ENCODE measurements at places on chromosomes 1 and 21.
A peak's percentile ranks its signal among the peaks of the same experiment; 100 is the strongest.

DNA sequence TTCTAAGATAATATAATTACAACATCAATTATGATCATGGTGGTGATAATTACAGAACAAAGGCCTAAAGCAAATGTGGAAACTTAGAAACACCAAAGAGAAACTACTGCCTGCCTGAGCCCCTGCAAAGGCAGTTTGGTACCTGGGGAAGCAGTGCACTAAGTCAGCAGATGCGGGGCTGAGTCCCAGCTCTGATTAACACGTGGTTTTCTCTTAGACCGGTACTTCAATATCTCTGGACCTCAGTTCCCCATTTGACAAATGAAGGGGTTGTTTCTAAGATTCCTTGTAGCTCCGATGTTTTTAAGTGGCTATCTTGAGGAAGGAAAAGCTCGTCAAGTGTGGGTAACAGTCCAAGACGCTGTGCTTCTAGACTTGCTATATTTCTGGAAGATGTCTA lies 16.7 kb upstream of the PLEKHA6 start:
- no peak for DNase-seq

DNA sequence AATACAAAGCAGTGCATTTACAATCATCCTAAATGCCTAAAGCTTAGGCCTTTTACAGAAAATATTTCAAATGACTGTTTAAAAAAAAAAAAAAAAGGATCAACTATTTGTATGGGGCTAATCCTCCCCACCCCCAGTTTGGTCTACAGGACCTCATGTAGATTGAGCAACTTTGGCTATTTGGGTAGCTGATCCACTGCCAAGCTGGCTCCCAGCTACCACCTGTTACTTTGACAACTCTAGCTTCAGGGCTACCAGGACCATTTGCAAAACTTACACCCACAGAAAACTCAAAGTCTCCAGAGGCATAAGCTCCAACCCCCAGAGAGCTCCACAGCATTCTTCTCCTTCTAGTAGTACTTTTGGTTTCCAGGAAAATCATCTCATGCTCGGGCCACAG lies 29.4 kb downstream of the JAK1 start:
- DNase-seq: peak; percentile 72

GRCh38 chr1:244302876-244303609 lies 148.7 kb downstream of the ADSS2 start:
- DNase-seq: no peak

DNA sequence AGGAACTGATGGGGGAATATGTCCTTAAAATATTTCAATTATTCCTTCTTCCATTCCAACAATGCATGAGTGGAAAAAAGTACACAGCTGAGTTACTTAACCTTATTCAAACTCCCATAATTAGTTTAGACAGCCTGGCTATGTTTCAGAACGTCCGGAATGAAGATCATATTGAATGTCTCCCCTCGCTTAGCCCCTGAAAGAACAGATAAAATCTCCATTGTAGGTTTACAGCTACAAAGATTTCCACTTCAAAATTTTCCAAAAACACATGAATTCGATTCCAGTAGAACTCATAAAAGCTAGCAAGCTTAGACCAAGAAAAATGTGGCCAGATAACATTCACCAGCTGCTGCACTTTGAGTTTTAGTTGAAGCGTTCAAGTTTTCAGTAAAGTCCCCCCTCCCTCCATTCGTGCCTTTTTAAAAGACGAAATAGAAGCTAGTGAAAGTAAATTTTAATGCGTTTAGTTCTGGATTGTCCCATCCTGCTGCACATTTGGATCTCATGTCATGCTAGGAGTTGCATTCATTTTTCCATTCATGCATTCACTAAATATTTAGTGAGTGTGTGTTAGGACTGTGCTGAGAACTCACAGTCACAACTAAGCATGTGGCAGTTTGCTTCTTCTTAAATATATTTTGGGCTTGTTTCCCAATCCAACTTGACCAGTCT lies 29.4 kb upstream of the SSX2IP start:
- DNase-seq: peak; percentile 92

GRCh38 chr21:20856926-20857325 lies 141.3 kb upstream of the NCAM2 start:
- DNase-seq: no peak

DNA sequence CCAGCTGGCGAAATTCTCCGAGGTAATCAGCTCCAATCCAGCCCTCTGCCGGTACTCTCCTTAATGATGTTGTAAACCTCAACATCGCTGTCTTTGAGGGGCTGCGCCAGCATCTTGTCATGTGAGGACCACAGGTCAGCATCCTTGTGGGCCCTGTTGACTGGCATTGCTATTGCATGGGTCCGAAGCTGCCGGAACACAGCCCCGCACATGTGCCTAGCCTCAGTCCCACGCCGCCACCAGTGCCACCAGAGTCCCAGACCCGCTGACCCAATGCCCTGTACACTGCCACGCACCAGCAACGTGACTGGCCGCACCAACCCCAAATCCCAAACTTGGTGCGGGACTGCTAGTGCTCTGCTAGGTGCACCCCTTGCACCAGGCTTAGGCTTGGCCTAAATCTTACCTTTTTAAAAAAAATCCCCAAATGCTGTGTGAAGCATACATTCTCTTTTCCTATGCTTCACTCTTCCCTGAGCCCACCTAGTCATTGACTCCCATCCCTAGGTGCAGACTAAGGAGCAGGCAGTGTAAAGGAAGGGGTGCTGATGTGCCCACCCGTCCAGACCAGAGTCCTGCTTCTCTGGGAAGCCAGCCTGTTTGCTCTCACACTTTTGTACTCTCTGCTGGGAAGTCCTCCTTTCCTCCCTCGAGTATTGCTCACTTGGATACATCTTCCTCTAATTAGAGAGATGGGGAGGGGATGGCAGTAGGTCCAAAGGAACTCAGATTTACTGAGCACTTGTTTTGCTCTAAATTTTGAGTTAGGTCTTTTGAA lies 81.9 kb upstream of the ARTN start:
- no peak for DNase-seq

GRCh38 chr1:175179837-175180590 lies 12.6 kb downstream of the KIAA0040 start:
- no peak for DNase-seq

DNA sequence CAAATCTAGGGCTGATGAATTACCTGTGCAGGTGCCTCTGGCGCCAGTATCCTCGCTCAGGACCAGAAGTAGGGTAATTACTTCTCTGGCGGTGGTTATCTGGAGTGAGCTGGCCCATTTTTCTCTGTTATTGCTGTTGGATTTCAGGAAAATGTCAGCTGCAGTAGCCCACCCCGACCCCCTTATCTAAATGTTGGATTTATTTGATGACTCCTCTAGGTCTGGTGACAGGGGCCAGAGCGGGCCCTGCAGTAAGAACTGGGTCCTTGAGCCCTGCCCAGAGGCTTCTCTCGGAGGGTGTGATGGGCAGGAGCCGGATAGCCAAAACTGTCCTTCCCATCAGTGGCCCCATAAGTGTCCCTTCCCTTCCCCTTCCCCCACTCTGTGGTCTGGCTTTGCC lies 384.3 kb downstream of the PTPRU start:
- no peak for DNase-seq

- no peak for DNase-seq
These were observed 15.9 kb downstream of the IGSF21 start for GRCh38 chr1:18123467-18123992.

DNA sequence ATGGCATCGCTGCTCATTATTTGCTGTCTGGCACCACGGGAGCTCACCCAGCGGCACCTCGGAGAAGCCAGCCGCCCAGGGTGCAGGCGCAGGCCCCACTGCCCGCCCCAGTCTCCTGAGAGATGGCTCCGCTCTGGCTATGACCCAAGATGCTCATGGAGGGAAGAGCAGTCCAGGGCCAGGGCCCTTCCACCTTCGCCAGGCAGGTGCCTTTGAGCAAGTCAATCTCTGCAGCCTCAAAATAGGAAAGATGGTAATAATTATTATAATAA lies 437.3 kb downstream of the KIF26B start:
- no peak for DNase-seq

DNA sequence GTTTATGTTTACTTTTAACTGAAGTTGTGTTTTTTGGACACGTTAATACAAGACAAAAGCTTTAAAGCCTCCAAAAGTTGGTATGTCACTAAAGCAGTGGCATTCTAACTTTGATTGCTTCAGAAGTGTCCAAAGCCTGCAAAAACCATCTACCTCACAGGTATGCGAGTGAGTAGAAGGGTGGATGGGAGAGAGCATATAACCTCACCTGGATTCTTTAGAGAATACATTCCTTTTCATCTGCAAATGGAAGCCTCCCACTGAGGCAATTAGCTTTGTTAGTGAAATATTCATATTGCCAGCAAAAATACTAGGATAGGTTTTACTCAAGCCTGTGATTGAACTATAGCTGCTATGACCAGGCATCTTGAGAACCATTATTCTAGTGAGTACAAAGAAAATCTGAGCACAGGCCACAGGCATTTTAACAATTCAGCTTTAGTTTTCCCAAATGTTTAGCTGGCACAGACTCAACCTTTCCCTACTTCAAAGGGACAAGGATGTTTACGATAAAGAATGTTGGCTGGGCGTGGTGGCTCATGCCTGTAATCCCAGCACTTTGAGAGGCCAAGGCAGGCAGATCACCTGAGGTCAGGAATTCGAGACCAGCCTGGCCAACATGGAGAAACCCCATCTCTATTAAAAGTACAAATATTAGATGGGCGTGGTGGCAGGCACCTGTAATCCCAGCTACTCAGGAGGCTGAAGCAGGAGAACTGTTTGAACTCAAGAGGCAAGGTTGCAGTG lies 39.7 kb downstream of the MAP3K21 start:
- peak; percentile 29 for DNase-seq

DNA sequence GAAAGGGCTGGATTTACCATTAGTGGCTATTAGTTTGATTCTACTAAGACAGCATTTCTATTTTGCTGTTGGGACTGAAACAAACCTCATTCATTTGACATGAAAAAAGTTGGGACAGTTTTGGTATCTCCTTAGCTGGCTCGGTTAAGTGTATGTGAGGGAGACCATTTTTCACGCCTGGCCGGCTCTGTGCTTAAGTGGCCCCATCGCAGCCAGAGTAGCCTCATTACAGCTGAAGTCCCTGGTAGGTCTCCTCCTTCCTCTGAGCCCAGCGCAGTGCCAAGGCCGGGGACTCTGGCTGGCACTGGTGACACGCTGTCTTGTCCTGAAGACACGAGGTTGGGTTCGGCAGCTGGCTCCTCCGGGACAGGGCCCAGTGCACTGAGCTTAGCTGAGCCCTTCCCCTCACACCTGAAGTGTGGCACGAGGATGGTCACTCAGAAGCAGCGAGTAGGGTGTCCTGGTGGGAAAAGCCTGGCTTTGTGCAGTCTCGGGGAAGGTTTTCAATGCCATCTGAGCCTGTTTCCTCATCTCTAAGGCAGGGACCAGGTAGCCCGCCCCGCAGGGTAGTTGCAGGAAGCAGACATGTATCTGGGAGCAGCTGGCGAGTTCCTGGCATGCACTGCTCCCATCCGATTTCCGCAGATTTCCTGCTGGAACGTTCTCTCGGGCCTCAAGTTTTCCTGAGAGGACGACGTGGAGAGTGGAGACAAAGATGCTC lies 196.5 kb downstream of the DYRK1A start:
- no peak for DNase-seq

DNA sequence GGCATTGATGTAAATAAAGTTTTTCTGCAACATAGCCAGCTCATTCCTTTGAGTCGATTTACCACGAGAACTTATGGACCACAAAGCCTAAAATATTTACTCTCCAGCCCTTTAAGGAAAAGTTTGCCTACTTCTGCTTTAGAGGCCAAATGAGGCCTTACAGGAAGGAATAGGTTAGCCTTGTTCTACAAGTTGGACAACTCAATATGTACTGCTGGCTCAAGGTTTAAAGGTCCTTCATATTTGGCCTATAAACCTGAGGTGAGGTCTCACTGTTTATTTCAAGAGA lies 144.5 kb upstream of the DNAH14 start:
- no peak for DNase-seq

DNA sequence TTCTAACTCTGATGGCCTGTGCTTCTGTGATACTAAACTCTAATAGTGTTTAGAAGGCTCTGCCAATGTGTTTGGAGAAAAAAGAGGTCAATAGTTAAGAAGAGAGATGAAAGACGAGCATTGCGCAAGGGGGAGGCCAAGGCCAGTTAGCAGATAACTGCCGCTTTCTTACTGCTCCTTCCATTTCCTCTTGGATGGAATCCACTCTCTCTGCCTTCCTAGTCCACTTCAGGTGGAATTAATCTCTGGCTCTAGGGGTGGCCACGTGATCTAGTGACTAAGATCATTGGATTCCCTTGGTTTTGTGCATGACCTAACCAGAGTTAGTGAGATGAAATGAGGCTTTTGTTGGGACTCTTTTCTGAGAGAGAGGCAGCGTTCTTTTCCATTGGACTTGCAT lies 148.3 kb downstream of the ACTL8 start:
- no peak for DNase-seq
